ENCODE measurements at places on chromosomes 13 and 19.

DNA sequence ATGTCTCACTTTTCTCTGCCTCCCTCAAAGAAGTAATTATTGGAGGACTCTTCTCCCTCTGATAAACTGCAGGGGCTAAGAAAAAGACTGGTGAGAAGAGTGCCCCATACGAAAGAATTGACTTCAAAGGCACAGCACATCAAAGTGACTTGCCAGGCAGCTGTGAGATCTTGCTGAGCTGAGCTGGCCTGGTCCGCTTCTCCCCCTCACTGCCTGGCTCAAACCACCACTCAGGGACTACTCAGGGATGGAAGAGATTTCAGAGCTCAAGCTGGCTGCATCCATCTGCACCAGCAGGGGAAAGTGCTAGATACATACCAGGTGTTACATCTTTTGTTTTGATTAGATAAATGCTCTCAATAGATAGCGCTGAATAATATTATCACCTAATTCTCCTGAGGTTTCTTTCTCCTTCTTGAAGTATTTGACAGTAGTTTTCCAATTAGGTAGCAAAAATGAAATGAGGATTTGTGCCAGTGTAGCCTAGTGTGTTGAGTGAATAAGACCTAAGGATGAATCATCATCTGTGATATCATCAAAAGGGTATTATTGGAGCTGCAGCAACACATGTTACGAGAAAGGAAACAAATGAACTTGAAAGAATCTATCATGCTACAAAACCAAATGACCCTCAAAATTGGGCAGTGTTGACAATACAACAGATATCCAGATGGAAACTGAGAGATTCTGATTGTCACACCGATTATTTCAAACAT lies 379.8 kb downstream of the TBC1D4 start:
- no peak for DNase-seq

GRCh38 chr13:94583926-94584325 lies 12.0 kb downstream of the TGDS start:
- no peak for DNase-seq

GRCh38 chr13:97030705-97031452 lies 36.6 kb upstream of the OXGR1 start:
- peak; percentile 15 for DNase-seq

- no peak for DNase-seq
Measured at GRCh38 chr13:29140277-29140676, 320.1 kb downstream of the MTUS2 start.

DNA sequence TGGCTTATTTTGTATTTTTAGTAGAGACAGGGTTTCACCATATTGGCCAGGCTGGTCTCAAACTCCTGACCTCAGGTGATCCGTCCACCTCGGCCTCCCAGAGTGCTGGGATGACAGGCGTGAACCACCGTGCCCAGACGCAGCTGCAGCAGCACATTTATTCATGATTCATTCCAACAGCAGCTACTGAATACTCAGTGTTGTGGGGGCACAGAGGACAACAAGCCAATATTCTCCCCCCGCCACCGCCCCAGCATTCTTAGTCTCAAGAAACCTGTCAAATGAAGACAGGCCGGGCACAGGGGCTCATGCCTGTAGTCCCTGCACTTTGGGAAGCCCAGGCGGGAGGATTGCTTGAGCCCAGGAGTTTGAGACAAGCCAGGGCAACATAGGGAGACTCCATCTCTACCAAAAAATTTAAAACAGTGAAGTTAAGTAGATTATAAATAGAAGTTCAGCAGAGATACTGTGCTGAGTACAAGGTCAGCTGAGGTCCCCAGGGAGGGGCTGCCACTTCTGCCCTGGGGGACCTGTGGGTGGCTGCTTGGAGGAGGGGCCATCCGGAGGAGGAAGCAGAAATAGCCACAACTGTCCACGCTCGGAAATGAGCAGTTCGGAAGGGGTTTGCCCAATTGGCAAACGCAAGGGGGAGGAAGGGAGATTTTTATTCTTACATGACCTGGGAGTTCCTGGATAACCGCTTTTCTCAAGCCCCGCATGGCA lies 4.3 kb downstream of the DOT1L start:
- no peak for DNase-seq

- DNase-seq: no peak
Measured at GRCh38 chr19:38055655-38056521, 148.9 kb downstream of the SIPA1L3 start.

DNA sequence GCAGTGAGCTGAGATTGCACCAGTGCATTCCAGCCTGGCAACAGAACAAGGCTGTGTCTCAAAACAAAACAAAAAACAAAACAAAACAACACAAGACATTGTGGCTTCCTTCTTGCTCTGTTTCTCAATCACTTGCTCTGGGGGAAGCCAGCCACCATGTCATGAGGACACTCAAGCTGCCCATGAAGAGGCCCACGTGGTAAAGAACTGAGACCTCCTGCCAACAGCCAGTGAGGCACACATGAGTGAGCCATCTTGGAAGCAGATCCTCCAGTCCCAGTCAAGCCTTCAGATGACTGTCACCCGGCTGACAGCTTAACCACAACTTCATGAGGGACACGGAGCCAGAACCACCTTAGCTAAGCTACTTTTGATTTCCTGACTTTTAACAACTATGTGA lies 25.2 kb downstream of the CPT1C start:
- DNase-seq: no peak

DNA sequence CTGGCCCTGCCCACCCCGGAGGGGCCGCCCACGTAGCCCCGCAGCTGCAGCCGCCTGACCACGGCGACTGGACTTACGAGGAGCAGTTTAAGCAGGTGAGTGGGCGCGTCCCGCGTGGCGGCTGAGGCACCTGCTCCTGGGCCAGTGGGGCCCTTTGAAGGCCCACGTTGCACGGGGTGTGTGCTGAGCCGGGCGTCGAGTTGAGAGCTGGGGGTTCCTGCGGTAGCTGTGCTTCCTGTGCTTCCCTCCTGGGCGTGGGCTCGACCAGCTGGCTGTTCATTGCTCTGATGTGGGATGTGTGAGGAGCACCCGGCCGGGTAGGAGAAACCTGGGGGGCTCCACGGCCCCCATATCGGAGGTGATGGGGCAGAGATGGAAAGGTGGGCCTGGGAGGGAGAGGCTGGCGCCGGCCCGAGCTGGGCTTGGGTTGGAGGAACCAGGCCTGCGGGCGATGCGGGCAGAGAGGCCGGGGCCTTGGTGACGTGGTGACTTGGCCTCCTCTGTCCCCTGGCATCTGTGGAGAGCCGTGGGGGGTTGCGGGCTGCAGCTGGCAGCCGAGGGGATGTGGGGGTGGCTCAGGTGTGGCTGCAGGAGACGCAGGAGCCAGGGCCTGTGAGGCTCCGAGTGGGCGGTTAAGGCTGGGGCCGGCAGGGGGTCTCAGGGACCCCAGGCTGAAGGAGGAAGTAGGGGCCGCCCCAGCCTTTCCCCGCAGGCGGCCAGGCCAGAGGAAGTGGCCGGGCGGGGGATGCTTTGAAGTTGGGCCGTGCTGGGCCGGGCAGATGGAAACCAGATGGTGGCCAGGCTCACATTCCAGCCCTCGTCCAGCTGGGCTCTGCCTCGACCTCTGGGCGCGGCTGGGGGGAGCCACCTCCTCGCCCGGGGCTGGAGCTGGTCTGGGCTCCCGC lies 7.1 kb downstream of the ARID3A start:
- DNase-seq: peak; percentile 63

- no peak for DNase-seq
Measured at GRCh38 chr19:35117116-35117515, 1.5 kb downstream of the FXYD3 start.

DNA sequence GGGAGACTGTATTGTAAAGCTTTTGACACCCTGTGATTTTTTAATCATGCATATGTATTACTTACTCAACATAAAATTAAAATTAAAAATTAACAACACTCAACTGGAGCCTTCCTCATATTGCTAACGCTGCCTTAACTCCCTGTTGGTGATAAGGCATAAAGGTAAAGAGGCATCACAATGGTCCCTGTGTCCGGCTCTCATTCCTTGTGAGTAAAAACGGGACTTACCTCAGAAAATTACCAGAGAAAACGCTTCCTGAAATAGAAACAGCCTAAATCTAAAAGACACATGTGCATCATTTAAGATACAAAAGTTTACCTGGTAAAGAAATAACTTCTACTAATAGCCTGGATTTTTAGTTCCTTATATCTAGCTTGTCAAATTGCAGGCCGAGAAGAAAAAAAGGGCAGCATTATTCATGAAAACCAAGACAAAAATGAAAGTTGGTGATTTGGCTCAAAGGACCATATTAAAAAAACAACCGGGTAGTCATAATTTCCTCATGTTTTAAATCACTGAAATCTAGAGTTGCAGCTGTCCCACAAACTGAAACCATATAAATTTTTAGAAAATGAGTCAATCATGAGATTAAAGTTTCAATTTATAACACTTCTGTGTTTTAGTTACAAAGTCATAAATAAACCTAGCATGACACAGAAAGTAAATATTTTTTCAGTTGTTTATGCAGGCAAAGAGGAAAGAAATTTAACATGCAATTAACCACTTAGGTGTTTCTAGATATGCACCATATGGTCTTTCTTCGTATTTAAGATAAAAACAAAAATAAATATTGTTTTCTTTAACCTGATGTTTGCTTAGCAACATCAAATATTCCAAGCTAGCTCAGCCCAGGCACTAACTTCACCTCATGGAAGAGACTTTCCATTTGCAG lies 94.7 kb downstream of the MIPEP start:
- DNase-seq: no peak
